ENCODE measurements at places on chromosomes 2 and 18.

- DNase-seq: no peak
These were observed 136.4 kb downstream of the THSD7B start for GRCh38 chr2:136901732-136902131.

GRCh38 chr2:207148020-207148419, 17.7 kb downstream of the KLF7 start:
- no peak for DNase-seq

GRCh38 chr2:238117199-238118154, 17.3 kb downstream of the ESPNL start:
- no peak for DNase-seq

GRCh38 chr2:105929516-105929915, 184.8 kb downstream of the NCK2 start:
- no peak for DNase-seq

GRCh38 chr2:169546756-169547155, 26.9 kb downstream of the FASTKD1 start:
- no peak for DNase-seq

DNA sequence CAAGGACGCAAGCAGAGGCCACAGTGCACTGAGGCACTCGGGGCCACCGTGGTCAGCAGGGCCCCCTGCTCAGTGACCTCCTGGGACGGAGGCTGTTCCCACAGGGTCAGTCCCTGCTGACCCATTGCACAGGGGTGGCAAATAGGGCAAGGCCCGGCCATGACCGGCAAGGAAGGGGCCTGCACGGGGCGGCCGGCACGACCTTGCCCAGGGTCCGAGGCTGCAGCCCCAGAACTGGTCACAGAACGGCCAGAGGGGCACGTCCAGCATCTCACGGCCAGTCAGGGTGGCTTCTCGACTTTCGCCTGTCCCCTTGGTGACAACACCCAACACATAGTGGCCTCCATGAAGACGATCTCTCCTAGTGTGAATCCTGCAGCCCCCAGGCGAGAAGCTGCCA, 27.6 kb upstream of the OTOS start:
- DNase-seq: no peak

DNA sequence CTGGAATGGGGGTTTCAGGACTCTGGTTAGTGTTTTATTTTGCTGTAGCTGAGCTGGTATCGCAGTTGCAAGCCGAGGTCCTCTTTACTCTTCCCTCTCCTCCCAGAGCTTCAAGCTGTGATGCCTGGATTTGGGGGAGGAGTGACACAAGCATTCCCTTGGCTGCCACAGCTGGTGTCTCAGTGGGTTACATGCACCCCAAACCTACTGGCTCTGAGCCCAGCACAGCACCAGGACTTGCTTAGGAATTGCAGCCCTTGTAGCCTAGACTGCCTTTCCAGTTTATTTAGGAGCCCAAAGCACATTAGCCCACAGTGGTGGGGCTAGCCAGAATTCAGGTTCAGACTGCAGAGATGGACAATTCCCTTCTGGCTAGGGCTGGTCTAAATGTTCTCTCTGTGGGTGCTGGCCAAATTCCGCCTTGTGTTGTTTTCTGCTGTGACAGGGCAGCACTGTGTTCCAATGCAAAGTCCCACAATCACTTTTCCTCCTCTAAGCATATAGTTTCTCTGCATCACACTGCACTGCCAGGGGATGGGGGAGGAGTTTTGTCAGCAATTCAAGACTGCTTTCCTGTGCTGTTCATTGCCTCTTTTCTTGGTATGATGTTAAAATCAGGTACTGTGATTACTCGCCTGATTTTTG, 122.8 kb downstream of the SLC4A10 start:
- DNase-seq: no peak

DNA sequence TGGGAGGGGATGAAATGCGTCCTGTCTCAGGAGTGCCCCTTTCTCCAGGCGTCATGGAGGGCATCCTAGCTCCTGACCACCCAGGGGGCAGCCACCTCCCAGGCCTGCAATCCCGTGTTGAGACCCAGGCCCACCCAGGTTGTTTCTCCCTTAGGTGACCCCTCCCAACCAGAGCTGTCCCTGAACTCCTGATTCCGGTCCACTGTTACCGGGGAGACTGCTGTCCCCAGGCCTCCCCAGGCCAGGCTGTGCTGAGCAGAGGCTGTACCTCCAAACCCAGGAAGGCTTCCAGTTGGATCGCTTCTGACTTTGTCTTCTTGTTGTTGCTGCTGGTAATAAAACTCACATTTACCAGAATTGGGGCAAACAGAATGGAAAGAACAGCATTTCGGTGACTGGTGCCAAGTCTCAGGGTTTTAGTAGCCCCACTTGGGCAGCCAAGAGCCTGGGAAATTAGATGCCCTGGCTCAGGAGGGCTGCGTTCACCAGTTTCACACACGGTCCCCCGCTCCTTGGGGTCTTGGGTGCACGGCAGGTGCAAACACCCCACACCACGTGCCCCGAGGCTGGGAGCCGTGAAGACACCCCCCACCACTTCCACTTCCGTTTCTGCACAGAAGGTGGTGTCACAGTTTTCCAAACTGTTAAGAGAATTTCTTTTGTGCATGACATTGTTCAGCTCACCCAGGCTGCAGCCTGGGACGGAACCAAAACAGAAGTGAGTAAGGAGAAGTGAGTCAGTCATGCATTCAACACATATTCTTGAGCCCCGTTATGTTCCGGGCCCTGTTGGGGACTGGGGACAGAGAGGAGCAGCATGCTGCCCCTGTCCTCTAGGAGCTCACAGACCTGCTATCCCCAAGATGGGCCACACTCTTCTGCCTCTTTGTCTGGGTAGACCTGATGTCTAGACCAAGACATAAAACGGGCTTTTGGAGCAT, 29.4 kb downstream of the ITM2C start:
- no peak for DNase-seq

GRCh38 chr18:26488417-26489009, 59.8 kb downstream of the KCTD1 start:
- DNase-seq: no peak

GRCh38 chr18:50071397-50071796, 123.5 kb downstream of the MYO5B start:
- no peak for DNase-seq

- no peak for DNase-seq
These were observed 78.5 kb downstream of the XDH start for GRCh38 chr2:31335921-31336585.

DNA sequence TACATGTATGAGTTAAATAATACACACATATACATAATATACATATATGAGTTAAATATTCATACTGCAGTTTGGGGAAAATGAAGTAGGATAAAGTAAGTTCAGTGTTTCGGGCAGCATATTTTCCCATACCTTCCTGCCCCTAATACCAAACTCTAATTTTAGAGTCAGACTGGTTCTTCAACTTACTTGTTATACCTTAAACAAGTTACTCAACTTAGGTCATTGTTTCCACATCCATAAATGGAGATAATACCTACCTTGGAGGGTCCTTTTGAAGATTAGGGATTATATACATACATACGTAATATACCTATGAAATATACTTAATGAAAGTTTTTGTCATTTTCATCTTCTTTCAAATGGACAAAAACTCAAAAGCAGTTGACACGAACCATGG, 8.4 kb downstream of the MEMO1 start:
- no peak for DNase-seq

GRCh38 chr2:237885111-237885930, 25.9 kb downstream of the RAMP1 start:
- no peak for DNase-seq

DNA sequence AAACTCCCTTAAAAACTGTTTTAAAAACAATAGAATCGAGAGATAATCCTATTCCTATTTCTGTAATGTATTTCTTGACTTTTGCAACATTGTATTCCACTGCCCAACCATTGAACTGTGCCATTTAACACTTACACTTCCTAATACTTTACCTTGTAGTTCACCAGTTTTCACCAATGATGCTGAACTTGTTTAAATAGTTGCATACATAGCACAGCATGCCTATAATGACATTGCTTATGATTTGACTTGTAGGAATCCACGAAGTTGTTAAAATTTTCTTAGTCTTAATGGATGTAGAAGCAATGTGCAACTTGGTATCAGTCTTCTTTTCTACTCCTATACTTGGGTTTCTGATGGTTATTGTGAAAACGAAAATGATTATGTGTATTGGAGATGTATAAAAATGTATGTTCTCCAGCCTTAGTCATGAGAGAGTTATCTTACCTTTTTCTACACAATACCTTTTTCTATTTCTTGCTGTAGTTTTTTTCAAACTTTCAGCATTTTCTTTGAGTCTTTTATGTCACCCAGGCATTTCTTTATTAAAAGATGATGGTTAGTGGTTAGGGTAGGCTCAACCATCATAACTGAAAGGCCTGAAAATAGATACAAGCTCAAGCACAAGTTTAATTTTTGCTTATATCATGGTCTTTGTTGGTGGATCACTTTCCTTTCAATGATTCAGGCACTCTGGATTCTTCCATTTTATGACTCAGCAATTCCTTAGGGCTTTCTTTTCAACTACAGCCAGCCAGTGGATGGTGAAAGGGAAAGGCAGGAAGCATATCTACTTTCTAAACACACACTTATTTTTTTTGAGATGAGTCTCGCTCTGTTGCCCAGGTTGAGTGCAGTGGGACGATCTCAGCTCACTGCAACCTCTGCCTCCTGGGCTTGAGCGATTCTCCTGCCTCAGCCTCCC, 9.4 kb downstream of the GPD2 start:
- no peak for DNase-seq

DNA sequence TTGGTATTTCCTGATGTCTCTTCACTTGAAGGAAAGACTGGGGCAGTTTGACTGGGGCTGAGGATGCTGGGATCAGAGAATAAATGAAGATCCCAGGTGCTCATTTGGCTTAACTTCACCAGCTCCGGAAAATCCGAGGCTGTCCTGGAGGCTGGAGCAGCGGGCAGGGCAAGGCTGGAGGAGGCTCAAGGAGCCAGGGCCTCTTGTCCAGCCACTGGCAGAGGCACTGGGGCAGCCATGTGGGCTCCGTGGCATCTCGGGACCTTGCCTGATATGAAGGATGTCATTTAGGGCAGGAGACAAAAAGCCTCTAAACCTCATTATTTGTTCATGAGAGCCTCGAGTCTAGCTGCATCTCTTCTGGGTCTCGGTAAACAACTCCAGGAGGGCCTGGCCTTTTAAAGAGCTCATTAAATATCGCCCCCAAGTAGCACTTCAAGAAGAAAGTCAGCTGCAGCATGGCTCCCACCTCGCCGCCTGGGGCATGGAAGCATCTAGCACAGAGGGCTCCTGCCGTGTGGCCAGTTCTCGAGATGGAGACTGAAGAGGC, 13.5 kb upstream of the GPR55 start:
- no peak for DNase-seq

DNA sequence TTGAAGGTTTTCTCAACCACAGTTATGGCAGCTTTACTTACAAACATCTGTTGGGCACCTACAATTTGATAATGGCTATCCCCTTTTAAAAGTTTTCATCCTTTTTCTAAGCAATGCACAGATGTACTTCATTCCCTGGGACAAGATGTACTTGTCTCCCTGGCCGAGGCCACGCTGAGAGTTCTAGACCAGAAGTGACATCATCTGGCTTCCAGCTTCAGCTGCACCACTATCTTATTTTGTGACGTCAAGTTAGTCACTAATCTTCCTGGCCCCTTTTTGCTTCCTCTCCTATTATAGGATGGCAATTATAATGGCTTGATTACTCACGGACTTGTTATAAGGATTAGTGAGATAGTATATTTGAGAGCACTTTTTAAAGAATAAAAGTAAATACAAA, 386.4 kb downstream of the BCL11A start:
- DNase-seq: no peak

DNA sequence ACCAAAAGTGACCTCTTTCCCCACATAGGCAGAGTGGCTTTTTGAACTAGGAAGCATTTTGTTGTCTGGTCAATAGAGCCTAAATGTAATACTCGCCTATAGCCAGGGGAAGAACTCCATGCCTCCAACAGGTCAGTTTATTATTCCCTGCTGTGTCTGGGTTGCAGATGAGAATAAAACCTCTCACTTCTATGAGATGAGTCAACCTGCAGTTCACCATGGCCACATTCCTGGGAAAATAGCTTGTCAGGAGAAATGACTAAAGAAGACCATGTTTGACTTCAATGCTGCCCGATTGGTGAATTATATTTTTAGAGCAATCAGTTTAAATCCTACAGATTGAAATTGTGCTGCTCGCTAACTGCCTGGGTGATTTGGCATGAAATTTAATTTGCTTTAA, 46.7 kb upstream of the LRRTM1 start:
- no peak for DNase-seq

GRCh38 chr2:34069604-34070003, 470.5 kb upstream of the FAM98A start:
- DNase-seq: no peak

DNA sequence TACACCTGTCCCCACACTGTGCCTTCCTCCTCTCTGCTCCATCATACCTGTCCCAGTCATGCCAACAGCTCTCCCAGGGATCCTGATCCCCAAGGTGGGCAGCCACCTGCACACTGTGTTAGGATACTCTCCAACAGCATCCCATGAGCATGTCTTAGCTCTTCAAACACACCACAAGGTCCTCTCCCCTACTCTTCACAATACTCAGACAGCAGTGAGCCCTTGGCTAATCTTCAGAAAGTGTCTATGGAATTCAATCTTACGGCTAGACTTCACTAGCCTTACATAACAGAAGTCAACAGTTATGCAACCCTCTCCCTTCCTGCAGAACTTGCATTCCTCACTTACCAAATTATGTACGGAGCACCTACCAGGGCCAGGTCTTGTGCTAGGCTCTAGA, 79.9 kb downstream of the MYO5B start:
- no peak for DNase-seq

DNA sequence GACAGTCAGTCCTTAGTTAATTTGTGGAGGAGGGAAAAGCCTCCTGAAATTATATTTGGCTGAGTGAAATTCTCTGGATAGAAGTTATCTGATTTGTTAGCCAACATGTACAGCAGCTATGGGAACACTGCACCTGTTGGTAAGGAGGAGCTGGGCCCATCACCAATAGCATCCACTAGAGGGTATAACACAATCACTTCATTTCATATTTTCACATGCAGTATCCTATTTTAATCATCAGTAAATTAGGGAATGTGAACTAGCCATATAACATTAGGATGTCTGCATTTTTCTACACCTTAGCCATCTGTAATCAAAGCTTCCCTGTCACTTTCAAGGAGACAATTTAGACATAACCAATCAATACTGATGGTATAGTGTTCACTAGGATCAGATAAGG, 818.4 kb upstream of the CDH2 start:
- no peak for DNase-seq

DNA sequence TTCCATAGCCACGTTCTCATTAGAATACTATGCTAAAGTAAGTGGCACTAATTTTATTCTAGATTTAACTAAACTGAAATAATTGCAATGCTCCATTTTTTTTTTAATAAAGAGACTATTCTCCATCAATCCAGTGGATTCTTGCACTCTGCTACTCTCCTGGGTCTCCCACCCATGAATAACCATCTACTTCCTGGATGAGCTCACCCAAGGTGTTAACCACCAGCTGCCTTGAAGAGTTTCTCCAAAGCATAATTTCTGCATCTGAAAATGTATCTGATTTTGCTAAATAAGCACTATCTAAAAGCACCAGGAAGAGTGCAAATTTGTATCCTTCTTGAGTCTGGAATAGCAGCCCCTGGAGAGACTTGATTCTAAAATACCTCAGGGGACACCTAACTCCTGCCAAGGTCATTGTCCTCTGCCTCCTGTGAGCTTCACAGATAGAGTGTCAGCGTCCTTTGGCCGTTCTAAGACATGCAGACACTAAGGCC, 41.6 kb upstream of the SH3BP4 start:
- no peak for DNase-seq
